HT-29 (cell line): ENCODE measurements at places on chromosomes 2 and 18. TPM values are rescaled to one million over a fixed set of nuclear protein-coding genes. Genes with fewer than 3 reads are reported as not detected.

GRCh38 chr2:102129951-102130646 lies 12.4 kb upstream of the IL1R1 start:
- no peak for DNase-seq

- no peak for DNase-seq
Observed at GRCh38 chr2:137107904-137108303, 342.6 kb downstream of the THSD7B start.

DNA sequence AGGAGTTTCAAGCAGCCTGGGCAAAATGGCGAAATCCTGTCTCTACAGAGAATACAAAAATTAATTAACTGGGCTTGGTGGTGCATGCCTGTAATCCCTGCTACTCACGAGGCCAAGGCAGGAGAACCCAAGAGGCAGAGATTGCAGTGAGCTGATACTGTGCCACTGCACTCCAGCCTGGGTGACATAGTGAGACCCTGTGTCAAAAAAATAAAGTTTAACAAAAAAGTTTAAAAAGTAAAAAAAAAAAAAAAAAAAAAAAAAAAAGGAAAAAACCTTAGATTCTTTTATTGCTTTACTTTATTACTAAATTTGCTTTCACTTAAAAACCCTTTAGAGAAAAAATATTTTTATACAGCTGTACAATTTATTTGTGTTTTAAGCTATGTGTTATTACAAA lies 10.7 kb downstream of the CREB1 start:
- no peak for DNase-seq

DNA sequence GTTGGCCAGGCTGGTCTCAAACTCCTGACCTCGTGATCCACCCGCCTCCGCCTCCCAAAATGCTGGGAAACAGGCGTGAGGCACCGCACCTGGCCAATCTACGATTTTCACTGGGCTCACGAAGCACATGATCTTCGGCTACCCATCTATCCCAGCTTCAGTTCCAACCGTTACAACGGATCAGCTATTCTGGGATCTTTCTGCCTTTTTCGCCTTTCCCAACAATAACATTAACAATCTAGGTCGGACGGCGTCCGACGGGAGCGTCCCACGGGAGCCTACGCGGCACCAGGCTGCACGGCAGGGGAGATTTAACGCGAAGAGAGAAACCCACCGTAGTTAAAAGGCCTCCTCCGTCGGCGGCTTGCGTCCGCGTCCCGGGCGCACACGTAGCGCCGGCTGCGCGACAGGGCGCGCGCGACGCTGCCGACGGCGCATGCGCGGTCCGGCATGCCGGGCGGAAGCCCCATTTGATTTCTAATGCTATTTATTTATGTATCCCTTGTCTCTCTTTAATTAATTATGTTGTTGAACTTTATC lies at the start of gene MSL3B:
Gene MSL3B (minus strand): TSS at position 394 of the 540 bp plus-strand sequence.
- peak; percentile 75 for DNase-seq

- DNase-seq, result no peak
Observed at GRCh38 chr2:85181844-85182456, 48.8 kb downstream of the TCF7L1 start.

- DNase-seq, result peak; percentile 37
Observed at GRCh38 chr2:218257390-218257981, 3.3 kb upstream of the GPBAR1 start.

DNA sequence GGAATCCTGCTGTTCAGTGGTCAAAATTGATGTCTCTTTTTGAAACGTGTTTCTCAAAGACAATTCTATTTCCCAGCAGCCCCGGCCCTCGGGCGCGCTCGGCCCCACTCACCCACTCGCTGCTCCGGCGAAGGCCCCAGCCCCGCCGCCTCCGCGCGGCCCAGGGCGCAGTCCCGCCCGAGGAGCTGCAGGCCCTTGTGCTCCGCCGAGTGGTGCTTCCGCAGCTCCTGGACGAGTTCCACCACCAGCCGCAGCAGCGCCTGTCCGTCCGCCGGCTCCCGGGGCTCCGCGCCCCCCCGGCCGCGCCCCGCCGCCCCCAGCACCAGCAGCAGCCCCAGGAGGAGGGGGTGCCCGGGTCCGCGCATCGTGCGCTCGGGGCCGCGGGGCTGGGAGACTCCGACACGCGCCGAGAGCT lies 413 bp downstream of the ALKAL2 start:
- no peak for DNase-seq

DNA sequence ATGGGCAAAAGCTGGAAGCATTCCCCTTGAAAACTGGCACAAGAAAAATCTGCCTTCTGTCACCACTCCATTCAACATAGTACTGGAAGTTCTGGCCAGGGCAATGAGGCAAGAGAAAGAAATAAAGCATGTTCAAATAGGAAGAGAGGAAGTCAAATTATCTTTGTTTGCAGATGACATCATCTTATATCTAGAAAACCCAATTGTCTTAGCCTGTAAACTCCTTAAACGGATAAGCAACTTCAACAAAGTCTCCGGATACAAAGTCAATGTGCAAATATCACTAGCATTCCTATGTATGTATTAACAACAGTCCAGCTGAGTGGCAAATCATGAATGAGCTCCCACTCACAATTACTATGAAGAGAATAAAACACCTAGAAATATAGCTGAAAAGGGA lies 1579.3 kb downstream of the SUCLG1 start:
- no peak for DNase-seq

- DNase-seq, result no peak
Observed at GRCh38 chr2:215817046-215817445, 196.3 kb downstream of the MREG start.

DNA sequence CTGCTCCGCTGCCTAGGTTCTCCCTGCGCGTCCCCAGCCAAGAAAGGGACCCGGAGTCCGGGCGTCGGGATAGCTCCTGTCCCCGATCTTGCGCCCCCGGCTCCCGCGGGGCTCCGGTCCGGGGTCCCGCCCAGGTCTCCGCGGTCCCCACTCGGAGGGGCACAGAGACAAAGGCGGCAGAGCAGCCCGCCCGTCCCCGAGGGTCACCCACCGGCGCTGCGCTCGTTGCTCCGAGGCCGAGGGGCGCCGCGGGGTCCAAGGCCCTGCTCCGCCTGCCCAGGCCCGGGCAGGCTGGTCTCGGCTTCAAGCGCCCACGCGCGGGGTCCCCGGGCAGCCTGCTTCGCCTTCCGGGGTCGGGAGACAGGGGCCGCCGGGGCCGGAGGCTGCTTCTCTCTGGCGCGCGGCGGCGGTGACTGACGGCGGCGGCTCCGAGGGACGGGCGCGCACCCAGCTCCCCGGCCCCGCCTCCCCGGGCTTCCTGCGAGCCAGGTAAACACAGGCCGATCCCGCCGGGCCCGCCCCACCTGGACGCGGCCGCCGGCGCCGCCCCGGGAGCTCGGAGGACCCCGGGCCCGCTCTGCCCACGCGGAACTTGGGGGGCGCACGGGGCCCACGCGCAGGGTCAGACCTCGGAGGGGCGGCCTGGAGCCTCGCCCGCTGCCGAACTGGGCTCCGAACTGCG lies at the start of gene MBP:
Gene MBP (minus strand): TSS at position 415 of the 682 bp plus-strand sequence. CDS start 27,522 bp downstream, outside the sequence.
- DNase-seq, result peak; percentile 71

Gene CHST9
- total RNA-seq, result not detected in 2 replicates

Gene NR4A2
- 4.1 and 5.2 TPM in 2 replicates for total RNA-seq
